ENCODE measurements at places on chromosomes 1 and 21.

DNA sequence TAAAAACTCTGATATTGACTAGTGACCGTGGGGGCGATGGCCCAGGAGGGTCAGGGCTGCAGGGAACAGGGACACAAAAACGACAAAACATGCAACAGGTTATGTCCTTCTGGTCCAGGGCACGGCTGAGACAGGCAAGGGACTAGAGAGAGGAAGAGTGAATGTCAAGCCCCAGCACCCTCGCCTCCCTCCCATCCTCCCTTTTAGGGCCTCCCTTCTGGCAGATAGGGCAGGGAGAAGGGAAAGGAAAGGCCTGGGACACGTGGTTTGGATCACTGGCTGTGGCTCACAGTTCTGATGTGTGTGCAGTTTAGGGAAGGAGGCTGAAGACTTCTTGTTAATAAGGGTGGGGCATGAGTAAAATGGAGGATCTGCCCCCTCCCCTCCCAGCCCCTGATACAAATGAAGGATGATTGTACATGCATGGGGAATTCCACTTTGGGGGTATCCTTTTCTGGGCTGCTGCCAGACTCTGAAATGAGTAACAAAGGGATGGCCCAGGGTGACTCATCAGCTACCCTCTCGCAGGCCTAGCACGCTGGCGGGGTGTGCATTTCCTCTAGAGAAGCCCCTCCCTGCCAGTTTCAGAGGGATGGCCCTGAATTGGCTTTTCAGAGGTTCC lies 14.2 kb downstream of the CAPN2 start:
- peak; percentile 91 for DNase-seq

DNA sequence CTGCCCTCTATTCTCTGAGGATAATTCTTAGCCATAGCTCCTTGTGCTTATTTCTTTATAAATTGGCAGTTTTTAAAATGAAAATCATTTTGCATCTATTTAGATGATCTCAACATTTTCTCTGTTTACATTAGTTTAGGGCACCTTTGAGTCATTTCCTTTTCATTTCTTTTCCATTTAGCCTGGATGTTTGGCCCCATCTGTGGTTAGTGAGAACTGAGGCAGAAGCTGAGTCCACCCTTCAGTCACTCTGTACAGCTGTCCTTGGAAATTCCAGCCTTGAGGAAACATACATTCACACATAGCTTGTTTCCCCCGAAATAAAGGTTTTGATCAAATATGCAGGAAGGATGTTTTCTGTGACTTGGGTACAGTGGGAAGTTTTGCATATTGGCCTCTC lies 123.7 kb downstream of the NTNG1 start:
- no peak for DNase-seq

DNA sequence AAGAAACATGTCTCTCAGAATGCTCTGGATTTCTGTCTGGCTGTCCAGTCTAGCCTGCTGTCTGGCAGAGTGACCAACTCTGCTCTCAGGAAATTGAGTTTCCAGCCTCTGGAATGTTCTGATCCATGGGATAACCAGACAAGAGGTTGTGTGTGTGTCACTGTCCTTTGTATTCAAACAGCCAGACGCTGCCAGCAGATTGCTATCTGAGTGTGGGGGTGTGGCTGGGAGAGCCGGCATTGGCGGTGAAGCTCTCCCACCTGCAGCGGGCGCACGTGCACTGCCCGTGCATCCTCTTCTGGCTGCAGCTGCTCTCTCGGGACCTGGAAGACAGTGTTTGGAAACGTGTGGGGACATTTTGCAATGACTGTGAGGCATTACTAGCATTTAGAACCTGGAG lies 26.1 kb downstream of the PKP1 start:
- peak; percentile 18 for DNase-seq

DNA sequence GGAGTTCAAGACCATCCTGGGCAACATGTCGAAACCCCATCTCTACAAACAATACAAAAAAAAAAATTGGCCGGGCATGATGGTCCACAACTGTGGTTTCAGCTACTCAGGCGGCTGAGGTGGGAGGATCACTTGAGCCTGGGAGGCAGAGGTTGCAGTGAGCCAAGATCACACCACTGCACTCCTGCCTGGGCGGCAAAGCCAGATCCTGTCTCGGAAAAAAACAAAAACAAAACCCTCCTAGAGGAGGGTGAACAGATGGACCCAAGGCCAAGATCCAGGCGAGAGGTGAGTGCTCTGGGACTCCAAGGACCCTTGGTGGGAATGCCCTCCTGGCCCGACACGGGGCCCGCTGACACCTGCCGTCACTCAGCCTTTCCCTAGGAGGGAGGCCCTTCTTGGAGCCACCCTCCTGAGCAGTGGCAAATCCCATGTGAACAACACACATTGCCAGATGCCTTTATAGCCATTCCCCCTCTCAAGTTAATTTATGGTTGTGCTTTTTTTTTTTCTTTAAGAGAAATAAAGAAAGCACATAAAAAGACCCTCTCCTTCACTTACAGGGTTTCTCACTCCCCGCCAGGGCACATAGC lies 380 bp downstream of the TFF2 start:
- DNase-seq: no peak

DNA sequence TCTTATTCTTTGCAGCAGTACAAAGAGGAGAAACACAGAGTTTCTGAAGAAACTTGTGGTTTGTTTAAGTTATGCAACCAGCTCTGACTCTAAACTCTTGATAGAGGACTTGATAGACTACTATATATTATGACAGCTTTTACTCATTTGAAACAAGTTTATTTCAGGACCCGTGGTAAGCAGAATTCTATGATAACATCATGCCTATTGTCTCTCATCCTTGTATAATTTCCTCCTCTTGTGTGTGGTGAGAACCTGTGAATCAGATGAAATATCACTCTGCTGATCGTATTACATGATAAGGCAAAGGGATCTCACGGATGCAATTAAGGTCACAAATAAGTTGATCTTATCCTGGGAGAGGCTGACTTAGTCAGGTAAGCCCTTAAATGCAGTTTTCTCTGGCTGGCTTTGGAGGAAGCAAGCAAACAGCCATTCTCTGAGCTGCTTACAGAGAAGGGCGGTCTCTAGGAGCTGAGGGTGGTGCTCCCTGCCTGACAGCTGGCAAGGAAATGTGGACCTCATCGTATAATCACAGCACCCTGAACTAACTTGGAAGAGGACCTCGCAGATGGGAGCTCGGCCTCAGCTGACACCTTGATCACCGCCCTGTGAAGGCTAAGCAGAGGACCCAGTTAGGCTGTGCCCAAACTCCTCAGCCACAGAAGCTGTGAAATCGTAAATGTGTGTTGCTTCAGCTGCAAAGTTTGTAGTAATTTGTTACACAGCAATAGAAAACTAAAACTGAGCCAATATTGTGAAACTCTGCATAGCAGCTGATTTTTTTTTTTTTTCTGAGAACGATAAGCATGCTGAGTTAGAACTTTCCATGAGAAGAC lies 151.1 kb upstream of the DPT start:
- DNase-seq: peak; percentile 40

All from fibroblast of villous mesenchyme (primary cell).